T-helper 9 cell (primary cell): ENCODE measurements at places on chromosomes 11 and 22.
A peak's percentile ranks its signal among the peaks of the same experiment; 100 is the strongest.

GRCh38 chr22:34808618-34809017 is 257.3 kb upstream of the ISX start:
- no peak for DNase-seq

DNA sequence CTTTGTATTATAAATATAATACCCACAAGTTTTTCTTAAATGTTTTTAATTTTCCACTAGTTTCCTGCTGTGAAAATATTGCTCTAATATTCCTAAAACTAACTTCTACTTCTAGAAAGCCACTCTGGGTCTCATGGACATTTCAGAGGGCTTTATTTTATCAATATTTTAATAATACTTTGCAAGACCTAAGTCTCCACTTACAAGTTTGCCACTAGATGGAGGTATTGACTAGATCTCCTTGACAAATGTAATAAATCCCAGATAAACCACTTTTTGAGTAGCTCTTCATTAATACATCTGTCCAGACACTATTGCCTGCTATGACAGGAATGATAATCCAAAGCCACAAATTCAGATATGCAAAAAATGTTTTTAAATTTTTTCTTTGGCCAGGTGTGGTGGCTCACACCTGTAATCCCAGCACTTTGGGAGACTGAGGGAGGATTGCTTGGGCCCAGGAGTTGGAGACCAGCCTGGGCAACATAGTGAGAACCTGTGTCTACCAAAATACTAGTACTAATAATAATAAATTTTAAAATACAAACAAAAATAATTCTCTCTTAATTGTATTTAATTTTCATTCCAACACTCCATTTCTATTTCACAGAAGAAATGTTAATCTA is 3.5 kb upstream of the ACAT1 start:
- DNase-seq = no peak

- DNase-seq = no peak
These were observed 177.1 kb downstream of the BRD1 start for GRCh38 chr22:49650336-49651241.

GRCh38 chr11:17171916-17172315 is 35.9 kb downstream of the PIK3C2A start:
- no peak for DNase-seq

DNA sequence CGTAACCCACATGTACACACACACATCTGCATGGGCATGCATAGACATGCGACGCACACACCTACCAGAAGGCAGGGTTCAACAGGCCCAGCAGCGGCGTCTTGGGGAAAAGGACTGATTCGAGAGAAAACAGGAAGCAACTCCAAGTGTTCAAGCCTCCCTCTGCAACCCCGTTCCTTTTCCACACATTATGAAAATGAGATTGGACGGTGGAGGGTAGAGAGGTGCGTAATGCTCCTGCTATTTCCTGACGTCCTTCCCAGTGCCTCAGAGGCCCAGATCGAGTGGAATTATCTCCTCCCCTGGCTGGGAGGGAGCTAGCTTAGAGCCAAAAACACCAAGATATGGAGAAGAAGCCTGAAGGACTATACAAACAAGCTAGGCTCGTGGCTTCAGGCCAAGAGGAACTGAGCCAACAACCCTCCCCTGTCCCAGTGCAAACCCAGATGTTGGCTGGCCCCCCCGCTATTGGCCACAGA is 289.2 kb downstream of the MN1 start:
- no peak for DNase-seq

- no peak for DNase-seq
These were observed 62.7 kb downstream of the ISX start for GRCh38 chr22:35128637-35129036.

DNA sequence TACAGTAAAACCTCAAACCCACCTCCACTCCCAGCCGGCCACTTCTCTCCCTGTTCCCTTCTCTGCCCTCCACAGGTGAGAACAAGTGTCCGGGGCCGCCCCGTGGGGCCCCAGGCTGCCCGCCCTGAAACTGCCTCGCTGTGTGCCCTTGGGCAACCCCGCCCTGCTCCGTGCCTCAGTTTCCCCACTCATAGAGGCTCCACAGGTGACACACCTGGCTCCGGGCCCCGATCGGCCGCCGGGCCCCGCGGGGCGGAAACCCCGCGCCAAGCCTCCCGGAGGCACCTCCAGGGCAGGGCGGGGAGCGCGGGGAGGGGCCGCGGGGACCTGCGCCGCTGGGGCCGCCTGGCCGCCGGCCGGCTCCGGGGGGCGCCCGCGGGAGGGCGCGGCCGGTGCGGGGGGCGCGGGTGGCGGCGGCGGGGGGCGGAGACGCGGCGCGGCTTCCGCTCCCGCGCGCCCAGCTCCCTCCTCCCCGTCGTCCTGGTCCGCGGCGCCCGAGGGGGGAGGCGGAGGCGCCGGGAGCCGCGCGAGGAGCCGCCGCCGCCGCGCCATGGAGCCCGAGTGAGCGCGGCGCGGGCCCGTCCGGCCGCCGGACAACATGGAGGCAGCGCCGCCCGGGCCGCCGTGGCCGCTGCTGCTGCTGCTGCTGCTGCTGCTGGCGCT is at the start of gene LRP5:
Gene LRP5, plus strand, starts transcription at position 475 of the 663 bp plus-strand sequence. Its CDS starts 124 bp downstream, at position 599.
- no peak for DNase-seq

DNA sequence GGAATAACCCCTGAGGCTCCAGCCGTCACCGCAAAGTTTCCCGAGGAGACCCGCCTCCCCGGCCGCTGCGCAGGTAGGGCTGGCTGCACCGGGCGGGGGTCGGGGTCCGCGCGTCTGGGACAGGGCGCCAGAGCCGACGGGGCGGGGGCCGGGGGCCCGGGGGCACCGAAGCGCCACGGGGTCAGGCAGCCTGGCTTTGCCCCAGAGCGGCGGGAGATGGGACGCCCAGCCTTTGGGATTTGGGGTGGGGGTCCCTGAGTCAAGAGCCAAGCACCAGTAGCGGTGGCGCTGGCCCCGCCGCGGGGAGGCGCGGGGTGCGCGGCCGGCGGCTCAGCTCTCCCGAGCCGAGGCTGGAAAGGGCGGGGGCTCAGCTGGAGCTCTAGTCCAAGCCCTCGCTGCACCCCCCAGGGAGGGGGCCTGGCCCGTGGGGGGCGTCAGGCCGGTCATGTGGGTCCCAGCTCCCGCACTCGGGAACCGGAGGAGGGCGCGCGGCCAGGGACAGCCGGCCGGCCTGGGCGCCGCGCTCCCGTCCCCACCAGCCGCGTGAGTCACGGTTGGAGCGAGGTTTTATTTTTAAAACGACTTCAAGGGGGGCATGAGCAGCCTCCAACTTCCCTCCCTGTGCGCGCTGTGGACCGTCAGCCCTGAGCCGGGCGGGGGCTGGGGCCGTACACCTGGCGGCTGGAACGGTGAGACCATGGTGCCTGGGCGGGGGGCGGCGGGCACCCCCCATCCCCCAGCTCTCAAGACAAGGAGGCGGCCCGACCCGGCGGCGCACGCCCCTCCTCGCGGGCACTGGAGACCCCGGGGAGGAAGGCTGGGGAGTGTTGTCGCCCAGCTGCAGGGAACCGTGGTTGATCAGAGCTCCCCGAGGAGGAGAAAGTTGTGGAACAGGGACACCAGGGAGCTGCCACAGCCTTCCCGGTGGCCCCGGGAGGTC is 626 bp downstream of the FLRT1 start:
- no peak for DNase-seq

DNA sequence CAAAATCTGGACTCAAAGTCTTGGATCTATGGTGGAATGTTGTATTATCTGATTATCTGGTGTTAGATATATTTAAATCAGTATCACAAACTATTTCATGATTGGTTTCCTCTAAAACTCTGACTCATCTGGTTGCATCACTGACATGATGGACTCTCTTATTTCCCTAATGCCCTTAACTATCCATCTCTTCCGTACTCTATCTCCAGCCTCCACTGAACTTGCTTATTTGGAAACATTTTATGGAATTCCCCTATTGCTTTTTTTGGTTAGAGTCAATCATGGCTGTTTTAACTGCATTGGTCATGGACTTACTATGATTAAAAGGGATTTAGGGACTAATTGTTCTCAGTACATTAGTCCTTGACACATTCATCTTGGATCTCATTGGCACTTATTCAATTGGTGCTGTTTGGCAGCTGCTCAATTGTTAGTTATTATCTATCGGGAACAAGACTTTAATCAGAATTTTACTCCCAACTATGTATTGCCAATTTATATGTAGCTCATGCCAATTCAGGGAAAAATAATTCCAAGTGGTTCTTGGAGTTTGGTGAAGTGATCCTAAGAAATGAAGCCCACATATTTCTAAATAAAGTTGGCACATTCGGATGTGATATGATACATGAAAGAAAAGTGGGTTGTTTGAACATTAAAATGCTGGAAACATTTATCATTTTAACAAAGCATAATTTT is 942.0 kb upstream of the CCDC90B start:
- DNase-seq = no peak

DNA sequence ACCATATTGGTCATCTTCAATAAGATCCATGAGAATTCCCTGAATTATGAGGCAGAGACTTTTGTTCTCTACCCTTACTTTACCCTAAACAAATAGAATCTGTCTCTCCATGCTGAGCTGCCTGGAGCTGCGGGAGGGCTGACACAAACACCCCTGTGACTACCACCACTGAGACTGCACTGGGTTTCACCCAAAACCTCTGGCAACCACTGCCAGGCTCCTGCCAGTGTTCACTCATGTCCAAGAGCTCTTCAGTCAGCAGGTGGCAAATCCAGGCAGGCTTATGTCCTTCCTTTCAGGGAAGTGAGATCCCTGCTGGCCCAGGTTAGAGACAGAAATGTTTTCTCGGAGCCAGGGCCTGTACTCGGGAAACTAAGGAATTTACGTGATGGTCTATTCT is 1105.3 kb downstream of the LRRC4C start:
- DNase-seq = no peak

GRCh38 chr11:112156153-112156955 is 7.5 kb downstream of the IL18 start:
- no peak for DNase-seq

DNA sequence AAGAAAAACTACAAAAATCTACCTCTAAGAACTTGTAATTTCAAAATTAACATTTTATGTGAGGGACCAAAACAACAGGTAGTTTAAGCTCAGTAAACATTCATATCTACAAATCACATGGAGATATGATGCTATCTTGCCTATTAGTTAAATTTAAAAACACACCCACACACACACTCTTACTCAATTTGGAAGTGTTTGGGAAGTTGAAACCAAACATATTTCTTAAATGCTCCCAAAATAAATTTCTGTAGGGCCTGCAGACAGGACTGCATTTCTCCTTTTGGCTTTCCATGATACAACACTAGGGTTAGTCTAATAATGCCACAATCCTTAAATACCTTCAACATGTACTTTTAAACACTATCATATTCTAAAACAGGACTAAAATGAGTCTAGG is 7.0 kb downstream of the PITPNB start:
- no peak for DNase-seq

- DNase-seq = no peak
These were observed 32.7 kb upstream of the TMEM41B start for GRCh38 chr11:9347100-9347499.

GRCh38 chr11:75950141-75950540 is 135.1 kb downstream of the UVRAG start:
- no peak for DNase-seq

GRCh38 chr11:10302359-10302743 is 2.5 kb upstream of the ADM start:
- DNase-seq = no peak

GRCh38 chr11:75163921-75164849 is 13.3 kb downstream of the SLCO2B1 start:
- no peak for DNase-seq

GRCh38 chr11:68044145-68044813 is 5.5 kb downstream of the TCIRG1 start:
- no peak for DNase-seq

GRCh38 chr11:3219281-3219892 is 774 bp upstream of the MRGPRG start:
- no peak for DNase-seq

GRCh38 chr11:67397536-67397935 is 4.1 kb downstream of the PPP1CA start:
- DNase-seq = no peak

GRCh38 chr11:116294630-116295029 is 478.2 kb downstream of the BUD13 start:
- DNase-seq = no peak

GRCh38 chr11:29333993-29334775 is 682.6 kb downstream of the KCNA4 start:
- no peak for DNase-seq

DNA sequence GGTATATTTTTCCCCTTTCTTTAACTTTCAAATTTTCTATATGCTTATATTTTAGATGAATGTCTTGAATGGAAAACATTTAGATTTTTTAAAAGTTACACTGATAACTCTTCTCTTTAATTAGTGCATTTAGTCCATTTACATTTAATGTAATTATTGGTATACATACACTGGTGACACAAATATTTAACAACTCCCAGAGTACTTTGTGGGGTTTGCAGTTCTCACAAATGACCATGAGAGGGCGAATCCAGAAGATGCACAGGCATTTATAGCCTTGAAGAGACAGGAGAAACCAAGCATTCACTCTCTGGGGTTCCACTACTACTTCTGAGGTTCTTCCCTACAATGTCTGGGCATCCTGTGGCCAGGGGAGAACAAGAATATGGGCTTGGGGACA is 125.1 kb downstream of the TIMP3 start:
- DNase-seq = no peak

DNA sequence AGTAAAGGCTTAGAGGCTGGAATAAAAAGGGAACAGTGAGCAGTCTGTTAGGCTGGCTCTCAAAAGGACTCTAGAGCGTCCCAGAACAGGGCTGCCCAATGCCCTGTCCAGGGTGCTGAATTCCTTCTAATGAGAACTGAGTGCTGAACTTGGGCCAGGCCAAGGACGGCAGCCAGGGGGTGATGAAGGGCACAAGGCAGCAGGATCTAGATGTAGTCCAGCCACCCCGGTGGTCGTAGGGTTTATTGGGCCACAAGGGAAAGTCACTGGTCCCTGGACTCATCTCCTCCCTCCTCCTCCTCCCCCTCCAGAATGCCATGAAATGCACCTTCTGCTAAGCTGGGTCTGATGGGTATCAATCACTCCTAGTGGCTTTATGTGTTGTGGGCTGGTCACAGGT is 19.2 kb downstream of the NPTXR start:
- peak; percentile 11 for DNase-seq

- no peak for DNase-seq
These were observed 34.5 kb upstream of the PAMR1 start for GRCh38 chr11:35559949-35560348.

- DNase-seq = no peak
These were observed 1.4 kb downstream of the PI4KA start for GRCh38 chr22:20857247-20857643.

DNA sequence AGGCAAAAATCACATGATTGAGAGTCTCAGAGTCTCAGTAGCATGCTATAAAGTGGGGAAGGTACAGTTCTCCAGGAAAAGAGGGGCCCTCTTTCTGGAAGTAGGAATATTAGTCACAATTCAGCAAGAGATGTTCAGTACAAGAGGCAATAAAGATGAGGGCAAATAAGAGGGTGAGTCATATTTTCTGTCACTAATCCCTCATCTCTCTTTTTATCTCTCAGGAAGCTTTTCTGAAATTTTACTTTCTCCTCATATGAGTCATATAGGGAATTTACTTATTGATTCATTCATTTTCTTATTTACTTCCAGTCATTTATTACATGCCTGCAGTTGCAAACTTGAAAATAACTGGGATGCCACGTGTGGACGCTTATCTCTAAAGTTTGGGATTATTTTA is 3.4 kb upstream of the NXPE1 start:
- DNase-seq = no peak

GRCh38 chr11:64566042-64566914 is 24.7 kb upstream of the SLC22A12 start:
- no peak for DNase-seq

- DNase-seq = no peak
These were observed 16.9 kb upstream of the TCF20 start for GRCh38 chr22:42287174-42287890.
